ENCODE measurements at places on chromosomes 5 and 9.

GRCh38 chr5:39616131-39616530, 191.4 kb upstream of the DAB2 start:
- no peak for DNase-seq

DNA sequence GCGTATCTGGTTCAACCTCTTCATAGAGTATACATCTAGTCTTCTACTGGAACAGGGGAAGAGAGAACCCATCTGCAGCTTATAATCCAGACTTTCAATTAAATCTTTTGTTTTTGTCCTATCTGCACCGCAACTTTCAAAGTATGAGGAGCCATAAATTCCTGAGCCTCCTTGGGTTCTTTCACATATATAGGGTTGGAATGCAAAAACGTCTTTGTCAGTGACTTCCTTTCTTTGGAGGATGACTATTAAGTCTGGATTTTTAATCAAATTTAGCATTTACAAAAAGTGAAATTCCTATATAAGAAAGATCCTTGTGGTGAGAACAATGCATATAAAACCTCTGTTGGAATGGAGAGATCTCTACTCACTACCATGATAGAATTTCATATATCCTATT, 370.8 kb downstream of the TMEM38B start:
- DNase-seq: no peak

- no peak for DNase-seq
Measured at GRCh38 chr9:88820055-88820454, 171.2 kb upstream of the S1PR3 start.

DNA sequence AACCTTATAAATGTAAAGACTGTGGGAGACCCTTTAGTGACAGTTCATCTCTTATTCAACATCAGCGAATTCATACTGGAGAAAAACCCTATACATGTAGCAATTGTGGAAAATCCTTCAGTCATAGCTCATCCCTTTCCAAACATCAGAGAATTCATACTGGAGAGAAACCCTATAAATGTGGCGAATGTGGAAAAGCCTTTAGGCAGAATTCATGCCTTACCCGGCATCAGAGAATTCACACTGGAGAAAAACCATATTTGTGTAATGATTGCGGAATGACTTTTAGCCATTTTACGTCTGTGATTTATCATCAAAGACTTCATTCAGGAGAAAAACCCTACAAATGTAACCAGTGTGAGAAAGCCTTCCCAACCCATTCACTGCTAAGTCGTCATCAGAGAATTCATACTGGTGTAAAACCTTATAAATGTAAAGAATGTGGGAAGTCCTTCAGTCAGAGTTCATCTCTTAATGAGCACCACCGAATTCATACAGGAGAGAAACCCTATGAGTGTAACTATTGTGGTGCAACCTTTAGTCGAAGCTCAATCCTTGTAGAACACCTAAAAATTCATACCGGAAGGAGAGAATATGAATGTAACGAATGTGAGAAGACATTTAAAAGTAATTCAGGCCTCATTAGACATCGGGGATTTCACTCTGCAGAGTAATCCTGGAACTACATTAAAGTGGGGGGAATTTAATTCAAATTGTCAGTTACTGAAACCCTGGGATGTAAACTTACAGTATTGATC, 17.7 kb downstream of the ZNF483 start:
- DNase-seq: no peak

- peak; percentile 44 for DNase-seq
Measured at GRCh38 chr9:32378496-32378895, 5.9 kb upstream of the ACO1 start.

DNA sequence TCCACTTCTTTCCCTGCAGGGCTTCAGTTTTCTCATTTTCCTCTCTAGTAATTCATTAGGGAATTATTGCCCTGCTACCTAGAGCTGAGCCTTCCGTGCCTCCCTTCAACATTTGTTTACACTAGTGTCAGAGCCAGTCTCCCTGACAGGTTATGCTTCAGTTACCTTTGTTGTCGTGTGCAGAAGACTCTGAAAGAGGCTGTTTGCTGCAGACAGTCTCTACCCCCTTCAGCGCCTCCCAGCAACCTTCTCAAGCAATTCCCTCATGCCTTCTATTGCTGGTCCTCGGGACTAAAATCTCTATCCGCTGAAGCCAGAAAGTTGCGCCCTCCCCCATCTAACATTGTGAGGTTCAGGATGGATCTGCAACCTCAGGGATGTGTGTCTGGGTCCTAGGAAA, 12.8 kb downstream of the RALGPS1 start:
- peak; percentile 55 for DNase-seq

DNA sequence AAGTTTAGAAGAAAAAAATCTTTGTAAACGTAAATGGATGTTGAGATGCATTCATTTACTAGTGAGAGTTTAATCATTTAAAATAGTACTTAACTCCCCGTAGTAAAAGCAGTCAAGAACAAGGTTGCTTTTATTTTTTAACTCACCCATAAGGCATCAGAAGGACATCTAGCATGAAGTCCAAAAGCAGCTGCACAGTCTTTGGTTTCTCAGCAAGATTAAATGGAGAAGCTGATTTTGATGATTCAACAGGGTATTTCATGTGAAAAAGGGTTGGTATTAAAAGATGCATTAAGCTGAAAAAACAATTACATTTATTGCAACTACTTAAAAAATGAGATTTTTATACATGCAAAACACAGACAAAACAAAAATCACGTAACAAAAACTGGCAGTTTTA, 44.0 kb downstream of the ECPAS start:
- no peak for DNase-seq

GRCh38 chr5:96659170-96659569, 3.0 kb upstream of the CAST start:
- no peak for DNase-seq

- no peak for DNase-seq
Measured at GRCh38 chr9:16002816-16003215, 450.0 kb downstream of the CCDC171 start.

- DNase-seq: no peak
Measured at GRCh38 chr9:130451509-130452388, 7.0 kb downstream of the ASS1 start.

DNA sequence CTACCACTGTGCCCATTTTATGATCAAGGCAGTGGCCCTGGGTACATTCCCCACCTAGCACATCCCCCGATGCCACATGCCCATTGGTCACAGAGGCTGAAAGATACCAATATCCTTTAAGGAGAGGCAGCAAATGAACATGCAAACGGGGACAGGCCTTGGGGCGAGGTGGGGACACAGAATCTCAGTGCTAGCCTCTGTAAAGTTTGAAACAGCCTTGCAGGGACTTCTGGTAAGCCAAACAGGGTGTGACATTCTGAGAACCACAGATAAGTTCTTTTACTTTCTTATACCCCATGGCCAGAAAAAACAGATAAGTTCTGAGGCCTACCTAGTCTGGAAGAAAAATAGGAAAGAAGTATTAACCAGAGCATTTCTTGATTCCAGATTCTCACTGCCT, 60.5 kb downstream of the ACER2 start:
- no peak for DNase-seq

GRCh38 chr5:96627792-96628398, 34.3 kb upstream of the CAST start:
- no peak for DNase-seq

DNA sequence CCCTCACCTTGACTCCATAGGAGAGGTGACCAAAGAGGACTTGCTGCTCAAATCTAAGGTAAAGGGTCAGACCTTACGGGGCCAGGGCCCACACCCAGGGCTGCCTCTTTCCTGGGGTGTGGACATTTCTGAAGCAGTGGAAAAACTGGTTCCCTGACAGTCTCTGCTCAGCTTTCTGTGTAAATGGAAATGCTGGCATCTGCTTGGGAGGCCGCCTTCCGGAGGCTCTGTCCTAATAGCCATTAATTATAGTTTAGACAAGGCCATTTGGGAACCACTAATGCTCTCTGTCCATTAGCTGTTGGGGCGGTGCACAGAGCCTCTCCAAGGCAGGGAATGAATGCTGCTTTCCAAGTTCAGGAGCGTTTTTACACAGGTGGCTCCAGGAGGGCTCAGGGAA, 17.3 kb downstream of the USP20 start:
- DNase-seq: no peak

- DNase-seq: no peak
Measured at GRCh38 chr5:9201011-9201410, 344.9 kb downstream of the SEMA5A start.

GRCh38 chr5:40594811-40595210, 84.9 kb upstream of the PTGER4 start:
- no peak for DNase-seq

GRCh38 chr9:12703996-12704395, 10.8 kb downstream of the TYRP1 start:
- no peak for DNase-seq

DNA sequence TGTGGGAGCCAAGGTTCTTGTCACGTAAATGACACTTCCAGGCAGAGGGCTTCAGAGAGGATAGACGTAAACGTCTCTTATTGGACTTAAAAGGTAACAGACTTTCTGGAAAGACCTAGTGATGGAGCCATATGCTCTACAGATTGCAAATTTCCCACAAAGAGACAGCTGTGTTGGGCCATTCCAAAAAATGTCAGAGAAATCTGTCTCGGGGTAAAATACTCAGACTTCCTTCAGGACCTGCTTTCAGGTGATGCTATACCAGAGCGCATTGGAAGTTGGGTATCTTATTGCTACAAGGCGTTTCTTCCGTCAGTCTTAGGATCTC, 29.2 kb downstream of the PROP1 start:
- DNase-seq: no peak

DNA sequence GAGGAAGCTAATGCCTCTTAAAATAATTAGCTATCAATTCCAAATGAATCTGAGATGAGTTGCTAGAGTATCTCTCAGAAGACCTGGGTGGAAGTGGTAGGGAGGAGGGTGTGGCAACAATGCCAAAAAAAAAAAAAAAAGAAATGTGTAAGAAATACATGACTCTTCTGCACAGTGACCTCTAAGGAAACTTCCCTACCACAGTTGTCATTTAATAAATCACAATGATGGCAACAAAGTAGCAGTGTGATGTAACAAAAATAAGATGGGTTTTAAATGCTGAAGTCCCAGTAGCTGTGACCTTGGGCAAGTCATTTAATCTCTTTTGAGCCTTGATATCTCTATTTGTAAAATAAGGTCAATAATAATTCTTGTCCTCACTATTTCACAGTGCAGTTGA, 7.2 kb downstream of the FOXD1 start:
- DNase-seq: no peak

GRCh38 chr9:92180669-92181181, 65.5 kb upstream of the SPTLC1 start:
- no peak for DNase-seq

DNA sequence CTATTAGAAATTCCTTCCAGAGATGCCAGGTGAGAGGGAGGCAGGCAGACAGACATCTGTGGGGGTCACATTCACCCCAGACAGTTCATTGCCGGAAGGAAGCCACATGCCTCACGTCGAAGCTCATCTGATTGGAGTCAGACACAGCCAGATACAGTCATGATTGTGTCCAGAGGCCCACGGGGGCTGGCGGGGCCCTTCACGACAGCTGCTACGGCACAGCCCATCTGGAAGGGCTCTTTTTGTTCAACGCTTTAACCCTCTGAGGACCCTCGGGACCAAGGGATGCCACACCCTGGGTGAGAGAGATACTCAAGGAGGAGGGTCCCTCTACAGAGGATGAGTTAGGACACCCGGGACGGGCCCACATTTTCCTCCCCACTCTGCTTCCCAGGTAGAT, 31.9 kb upstream of the GABRP start:
- no peak for DNase-seq

- DNase-seq: no peak
Measured at GRCh38 chr5:120199559-120199958, 264.5 kb upstream of the PRR16 start.

DNA sequence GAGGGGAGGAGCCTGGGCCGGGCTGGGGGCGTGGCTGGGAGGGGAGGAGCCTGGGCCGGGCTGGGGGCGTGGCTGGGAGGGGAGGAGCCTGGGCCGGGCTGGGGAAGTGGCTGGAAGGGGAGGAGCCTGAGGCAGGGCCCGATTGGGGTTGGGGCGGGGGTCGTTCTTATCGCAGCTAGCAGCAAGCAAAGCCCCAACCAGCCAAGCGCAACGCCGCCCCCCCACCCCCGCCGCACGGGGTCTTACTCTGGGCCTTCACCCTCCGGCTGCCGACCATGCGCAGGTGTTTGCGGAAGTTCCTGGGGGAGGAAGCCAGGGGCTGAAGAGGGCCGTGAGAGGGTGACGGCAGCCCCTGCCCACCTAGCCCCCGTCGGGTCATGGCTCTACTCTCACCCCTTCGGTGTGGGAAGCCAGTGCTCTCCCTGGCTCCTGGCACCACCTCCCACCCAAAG, 5.0 kb downstream of the NSMF start:
- no peak for DNase-seq

DNA sequence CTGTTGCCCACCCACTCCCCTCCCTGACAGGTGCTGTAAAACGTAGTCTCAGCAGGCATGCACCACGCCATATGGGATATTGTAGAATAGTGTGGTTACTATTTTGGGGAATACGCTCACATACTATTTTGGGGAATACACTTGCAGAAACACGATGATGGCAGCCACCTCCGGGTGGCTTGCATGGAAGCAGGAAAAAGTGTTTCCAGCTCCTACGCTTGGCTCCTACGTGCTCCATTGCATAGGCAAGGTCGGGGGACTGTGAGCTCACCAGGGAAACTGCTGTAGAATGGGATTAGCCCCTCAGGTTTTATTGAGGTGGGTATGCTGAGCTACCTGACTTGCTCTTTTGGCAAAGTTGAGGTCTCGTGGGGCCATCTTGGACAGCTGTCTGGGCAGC, 160.3 kb upstream of the NFIL3 start:
- no peak for DNase-seq

- DNase-seq: no peak
Measured at GRCh38 chr5:51395245-51395644, 12.0 kb downstream of the ISL1 start.

- DNase-seq: no peak
Measured at GRCh38 chr5:127840809-127841208, 137.6 kb downstream of the CCDC192 start.

DNA sequence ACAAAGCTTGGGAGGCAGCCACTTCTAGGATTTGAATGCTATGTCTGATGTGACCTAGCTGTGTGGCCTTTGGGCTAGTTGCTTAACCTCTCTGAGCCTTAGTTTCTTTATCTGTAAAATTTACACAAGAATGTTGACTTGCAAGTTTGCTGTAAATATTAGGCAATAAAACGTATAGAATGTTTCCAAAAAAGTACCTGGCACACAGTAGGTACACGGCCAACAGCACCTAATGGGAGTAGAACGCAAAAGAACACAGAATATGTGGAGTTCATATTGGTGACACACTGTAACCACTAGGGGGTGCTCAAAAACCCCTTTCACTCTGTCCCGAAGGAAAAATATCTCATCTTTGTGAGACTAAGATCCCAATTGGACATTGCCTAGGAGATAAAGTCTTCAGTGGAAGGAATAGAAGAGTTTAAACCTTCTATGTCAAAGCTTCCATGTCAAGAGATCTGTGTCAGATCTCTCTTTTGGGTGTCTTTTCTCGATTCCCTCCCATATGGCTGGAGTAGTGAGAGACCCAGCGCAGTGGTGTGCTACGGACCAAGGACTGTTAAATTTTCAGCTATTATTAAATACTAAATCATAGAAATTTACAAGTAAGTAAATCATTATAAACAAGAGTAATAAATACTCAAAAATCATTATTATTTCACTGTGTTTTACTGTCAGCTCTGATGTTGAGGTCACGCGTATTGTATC, 145.4 kb upstream of the RAD23B start:
- no peak for DNase-seq

Measured in NCI-H1436 treated with DMSO at 0.1 percent for 48 hours (cell line).